ENCODE measurements at places on chromosomes 1 and 21.

- DNase-seq, result no peak
Observed at GRCh38 chr21:15249285-15249993, 184.6 kb upstream of the NRIP1 start.

GRCh38 chr1:10796029-10796944 lies at the start of gene CASZ1:
Gene CASZ1 (minus strand): TSS chr1:10796646. CDS start chr1:10693889, 102,757 bp downstream.
- peak; percentile 47 for DNase-seq

DNA sequence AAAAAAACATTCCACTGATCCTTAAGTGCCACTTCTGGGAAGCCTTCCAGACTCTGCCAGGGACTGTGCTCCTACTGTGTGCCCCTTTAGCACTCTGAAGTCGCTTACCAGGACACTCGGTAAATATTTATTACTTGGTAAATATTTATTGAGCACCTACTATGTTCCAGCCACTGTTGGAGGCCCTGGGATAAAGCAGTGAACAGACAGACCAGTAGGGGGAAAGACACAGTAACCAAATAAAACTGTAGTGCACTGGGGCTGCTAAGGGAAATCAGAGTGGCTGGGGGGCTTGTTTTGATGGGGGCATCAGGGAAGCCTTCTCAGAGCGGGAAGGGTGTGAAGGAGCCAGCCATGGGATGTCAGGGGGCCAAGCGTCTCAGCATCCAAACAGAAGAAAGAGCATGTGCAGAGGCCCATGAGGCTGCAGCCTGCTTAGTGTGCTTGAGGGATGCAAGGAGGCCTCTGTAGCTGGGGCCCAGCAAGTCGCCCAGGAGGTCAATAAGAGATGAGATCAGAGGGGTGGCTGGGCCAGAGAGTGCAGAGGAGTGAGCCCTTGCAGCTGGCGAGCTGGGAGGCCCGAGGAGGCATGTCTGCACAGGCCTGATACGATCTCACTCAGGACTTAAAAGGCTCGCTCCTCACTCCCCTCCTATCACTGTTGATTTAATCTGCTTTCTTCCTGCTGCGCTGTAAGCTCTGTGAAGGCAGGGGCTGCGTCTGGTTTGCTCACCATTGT lies 28.6 kb downstream of the KAZN start:
- no peak for DNase-seq

DNA sequence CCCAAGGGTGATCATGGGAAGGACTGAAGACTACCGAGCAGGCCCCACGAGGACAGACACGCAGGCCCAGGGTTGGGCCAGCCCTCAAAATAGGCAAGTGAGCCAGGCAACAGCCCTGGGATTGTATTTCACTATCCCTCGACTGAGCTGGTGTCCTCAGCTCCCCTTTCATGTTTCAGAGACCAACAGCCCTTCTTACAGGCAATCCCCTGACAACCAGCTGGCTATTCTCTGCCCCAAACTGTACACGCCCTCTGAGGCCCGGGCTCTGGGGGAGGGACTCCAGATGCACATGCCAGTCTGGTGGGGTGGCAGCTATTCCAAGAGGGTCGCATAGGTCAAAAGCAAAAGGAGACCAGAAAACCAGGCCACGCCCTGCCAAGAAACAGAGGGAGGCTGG lies 243.0 kb downstream of the TOMM20 start:
- no peak for DNase-seq

DNA sequence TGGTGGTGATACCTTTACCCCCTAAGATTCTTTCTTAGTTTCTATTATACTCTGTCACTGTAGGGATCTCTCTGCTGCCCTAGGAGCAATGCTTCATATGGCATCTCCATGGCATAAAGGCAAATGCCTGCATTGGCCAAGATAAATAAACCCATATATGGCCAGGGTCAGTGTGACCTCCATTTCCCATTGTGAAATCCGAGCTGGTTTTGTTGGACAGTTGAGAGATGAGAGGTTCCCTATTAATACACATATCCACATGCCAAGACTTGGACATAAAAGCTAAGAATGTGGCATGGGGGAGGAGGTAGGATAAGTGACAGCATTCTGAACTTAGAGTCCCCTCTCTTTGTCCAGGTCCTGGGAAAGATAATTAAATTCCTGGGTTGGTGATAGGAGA lies 1.4 kb downstream of the TPM3 start:
- no peak for DNase-seq

DNA sequence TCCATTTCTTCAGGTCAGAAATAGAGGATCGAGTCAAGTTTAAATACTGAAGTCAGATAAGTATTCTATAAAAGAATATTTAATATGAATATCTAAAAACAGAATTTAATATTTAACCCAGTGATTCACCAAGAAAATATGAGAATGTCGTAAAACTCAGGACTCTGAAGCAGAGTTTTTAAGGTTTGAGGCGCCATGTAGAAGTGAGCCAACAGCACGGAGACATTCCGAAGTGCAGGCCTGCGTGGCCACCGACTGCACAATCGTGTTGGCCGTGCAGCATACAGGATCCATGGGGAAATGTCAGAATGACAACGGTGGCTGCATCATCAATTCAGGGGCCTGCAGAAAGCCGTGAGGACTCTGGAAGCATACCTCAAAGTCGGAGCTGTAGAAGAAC lies 23.4 kb downstream of the MRAP start:
- no peak for DNase-seq

GRCh38 chr1:89598450-89599331 lies 34.2 kb upstream of the LRRC8C start:
- DNase-seq, result no peak

DNA sequence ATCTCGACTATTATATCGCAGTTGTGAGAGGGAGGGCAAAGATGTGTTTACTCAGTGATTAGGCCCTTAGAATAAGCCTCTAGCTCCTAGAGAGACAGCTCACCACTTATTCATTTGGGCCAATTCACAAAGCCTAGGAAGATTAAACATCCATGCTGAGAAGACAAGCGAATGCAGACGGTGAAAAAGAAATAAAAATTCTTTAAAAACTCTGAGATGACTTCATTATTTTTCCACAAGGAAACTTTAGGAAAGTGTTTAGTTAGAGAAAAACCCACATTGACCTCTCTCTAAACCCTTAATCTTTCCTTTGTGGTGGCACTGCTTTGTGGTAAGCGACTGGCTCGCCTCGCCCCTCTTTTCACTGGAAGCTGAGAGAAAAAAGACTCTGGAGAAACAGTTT lies 146.8 kb upstream of the DMRTA2 start:
- no peak for DNase-seq

- DNase-seq, result no peak
Observed at GRCh38 chr1:19163261-19163660, 46.8 kb downstream of the UBR4 start.

DNA sequence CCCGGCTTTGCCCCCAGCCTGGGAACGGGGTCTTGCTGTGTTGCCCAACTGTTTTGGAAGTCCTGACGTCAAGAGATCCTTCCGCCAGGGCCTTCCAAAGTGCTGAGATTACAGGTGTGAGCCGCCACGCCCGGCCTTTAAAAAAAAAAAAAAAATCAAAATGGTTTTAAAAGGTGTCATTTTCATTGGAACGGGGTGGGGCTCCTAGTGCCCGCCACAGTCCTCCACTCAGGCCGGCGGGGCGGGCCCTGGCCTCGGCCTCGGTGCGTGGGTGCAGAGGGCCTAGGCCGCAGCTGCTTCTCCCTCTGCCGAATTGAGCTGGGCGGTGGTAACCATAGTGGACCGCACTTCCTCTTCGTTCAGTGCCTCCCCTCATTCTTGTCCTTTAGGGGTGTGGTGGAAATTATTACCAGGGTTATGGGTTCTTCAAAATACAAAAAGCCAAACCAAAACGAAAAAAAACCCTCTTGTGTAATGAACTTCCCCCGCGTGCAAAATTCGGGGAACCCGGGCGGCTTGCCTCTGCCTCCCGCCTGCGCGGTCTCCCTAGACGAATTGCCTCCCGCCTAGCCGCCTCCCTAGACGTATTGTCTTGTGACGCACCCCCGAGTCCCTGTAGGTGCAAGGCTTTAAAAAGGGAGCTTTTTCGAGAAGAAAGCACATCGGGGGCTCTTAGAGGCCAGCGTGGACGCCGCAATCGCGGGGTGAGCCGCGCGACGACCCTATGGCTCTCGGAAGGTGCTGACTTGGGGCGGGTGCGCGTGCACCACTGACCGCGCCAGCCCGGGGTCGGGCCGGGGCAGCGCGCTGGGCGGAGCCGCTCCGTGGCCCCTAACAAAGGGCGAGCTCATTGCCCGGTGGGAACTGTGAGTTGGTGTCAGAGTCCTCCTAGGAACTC lies 10.5 kb upstream of the SPEN start:
- no peak for DNase-seq

DNA sequence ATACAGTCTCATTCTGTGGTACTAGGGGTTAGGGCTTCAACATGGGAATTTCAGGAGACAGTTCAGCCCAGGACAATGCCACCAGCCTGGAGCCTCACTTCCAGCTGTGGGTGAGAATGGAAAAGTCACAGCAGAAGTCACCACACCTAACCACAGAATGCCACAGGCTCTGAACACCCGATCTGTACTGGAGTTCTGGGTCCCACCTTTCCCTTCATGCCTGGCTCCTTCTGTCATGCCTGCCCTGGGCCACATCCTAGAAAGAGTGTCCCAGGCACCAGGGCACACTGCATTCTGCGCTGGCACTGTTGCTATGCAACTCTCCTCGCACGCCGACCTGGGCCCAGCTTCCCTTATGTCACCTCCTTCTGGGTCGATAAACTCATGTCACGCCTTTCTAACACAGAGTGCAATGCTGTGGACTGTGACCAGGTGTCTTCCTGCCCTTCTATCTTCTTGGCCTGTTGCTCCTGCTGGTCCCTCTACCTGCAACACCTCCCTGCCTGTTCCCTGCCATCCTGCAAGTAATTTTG lies 21.2 kb downstream of the RCSD1 start:
- DNase-seq, result no peak

DNA sequence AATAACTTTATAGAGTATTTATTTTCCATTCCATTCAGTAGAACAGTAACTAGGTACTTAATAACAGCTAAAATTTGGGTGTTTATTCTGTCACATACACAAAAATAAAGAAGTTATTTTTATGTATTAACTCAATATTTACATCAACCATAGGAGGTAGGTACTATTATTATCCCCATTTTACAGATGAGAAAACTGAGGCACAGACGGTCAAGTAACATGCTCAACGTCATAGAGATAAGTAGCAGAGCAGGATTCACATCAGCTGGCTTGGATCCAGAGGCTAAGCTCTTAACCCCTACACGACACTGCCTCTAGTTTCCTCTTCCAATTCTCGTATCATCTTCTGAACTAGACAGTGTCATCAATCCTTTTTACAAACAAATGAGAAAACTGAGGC lies 9.3 kb downstream of the ZBTB21 start:
- no peak for DNase-seq

DNA sequence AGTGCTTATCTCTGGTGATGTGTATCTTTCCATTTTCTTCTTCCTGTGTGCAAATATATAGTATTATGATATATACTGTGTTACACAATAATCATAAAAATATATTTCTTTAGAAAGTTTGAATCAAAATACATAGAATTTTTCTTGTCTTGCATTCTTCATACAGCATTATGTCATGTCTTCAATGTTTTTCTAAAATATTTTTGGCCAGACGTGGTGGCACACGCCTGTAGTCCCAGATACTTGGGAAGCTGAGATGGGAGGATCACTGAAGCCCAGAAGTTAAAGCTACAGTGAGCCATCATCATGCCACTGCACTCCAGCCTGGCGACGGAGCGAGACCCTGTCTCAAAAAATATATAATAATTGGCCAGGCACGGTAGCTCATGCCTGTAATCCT lies 41.6 kb downstream of the IL6R start:
- DNase-seq, result no peak

DNA sequence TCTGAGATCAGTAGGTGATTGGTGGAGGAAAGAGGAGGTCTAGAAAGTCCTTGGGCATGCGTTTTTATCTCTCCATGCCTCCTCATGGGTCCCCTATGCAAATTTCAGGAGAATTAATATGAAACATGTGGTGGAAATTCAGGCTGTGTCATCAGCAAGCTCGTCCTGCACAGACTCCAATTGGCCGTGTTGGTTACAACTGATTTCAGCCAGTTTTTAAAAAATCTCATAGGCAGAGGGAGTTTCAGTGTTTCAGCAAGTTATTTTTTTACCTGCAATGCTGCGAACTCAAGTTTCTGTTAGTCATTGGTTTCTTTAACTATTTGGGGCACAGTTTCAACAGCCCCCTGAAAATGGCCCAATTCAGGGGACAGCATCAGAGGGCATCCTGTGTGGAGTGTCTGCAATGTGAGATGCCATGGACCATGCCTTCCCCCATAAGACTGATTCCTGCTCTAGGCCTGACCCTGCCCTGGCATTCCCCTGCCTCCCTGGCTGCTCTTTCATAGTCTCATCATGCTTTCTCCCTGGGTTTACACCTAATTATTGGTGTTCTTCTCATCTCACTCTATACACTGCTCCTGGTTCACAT lies 59.9 kb downstream of the C1orf198 start:
- DNase-seq, result no peak
